ENCODE measurements at places on chromosomes 13 and 19.

DNA sequence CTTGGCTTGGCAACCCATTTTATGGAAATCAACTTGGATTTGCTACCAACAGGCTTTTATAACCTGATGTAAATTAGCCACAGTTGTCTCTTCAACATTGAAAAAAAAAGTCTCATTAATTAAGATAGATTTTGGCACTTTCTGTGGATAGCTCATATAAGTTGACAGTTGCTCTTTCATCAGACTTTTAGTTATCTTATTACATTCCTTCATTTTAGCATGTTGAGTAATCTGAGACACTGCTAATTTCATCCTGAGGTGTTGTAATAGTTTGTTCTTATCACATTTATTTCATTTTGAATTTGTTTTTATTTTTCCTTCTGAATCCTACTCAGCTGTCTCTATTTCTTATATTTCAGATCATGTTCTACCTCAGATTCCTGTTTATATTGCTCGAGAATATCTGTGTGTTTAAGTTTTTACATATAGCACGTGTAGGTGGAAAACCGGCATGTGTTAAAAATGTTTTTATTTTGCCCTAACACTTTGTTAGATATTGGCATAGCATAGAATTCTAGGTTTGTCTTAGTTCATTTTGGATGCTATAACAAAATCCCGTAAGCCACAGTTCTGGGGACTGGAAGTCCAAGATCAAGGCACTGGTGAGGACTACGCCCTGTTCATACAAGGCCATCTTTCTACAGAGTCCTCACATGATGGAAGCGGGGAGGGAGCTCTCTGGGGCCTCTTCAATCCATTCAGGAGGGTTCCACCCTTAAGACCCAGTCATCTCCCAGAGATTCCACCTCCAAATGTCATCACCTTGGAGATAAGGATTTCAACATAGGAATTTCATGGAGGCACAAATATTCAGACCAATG, 239.4 kb downstream of the COL4A1 start:
- DNase-seq: no peak

- DNase-seq: no peak
These were observed 196.9 kb downstream of the KATNAL1 start for GRCh38 chr13:30110301-30111070.

GRCh38 chr13:41145136-41145908, 12.7 kb upstream of the KBTBD6 start:
- no peak for DNase-seq

DNA sequence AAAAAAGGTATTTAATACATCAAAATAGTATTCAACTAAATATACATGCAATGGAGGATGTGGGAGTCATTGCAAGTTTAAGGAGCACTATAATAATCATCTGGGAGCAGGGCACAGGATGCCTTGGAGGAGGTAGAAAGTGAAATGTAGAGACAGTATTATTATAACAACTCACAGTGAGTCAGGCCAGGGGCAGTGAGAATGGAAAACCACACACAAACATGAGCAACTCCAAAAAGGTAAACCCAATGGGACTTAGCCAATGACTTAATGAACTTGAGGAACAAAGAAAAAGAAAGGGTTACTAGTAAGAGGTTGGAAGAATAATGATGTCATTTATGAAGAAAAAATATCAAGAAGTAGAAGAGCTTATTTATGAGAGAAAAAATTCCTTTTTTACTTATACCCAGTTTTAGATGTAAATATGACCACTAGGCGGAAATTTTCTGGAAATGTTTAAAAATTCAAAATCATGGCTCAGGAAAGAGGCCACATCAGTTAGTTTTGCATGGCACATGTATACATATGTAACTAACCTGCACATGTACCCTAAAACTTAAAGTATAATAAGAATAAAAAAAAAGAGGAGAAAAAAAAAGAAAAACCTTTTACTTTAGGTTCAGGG, 389.3 kb downstream of the SUCLA2 start:
- DNase-seq: no peak

DNA sequence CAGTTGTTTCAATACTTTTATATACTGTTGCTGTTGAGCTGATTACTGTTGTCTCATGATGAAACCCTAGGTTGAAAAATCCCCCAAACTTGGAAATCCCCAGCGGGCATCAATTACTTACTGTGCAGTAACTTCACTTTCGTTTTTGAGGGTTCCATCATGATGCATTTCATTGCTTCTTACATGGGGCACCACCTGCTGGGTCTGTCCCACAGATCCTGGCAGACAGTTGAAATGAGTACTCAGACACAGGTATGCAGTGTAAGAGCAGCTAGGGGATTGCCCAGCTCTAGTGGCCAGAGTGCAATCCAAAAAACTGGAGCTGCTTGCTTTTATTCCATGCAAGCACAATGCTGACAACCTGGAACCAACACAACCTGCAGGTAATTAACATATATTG, 132.5 kb upstream of the ZNF91 start:
- no peak for DNase-seq

GRCh38 chr13:61880578-61881283, 465.1 kb upstream of the PCDH20 start:
- DNase-seq: peak; percentile 31

GRCh38 chr13:82298106-82298505, 1584.2 kb downstream of the SLITRK1 start:
- no peak for DNase-seq

- no peak for DNase-seq
These were observed 11.4 kb downstream of the PTGIR start for GRCh38 chr19:46613525-46613924.

DNA sequence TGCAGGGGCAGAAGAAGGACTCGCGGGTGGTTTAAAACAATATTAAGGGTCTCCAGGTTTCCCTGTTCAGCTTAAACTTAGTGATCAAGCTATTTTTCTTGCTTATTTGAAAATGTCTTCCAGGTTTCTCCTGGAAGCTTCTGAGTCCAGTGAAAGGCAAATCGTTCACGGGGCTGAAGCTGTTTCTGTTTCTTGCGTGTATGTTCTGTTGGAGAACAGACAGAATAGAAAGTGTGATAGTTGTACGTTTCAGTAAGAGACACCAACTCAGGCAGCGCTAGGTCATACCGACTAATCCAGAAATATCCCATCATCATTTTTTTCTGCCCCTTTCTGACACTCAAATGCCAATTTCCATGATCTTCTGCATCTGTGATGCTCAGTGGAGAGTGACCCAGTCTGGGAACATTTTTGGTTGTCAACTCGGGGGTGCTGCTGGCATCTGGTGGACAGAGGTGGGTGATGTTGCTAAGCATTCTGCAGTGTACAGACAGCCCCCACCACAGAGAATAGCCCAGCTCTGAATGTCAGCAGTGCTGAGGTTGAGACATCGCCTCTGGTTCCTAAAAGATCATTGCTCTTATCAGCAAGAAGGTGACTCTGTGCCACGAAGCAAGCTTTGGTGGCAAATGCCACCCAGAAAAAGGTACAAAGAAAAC, 4.3 kb downstream of the KLF2 start:
- DNase-seq: no peak

DNA sequence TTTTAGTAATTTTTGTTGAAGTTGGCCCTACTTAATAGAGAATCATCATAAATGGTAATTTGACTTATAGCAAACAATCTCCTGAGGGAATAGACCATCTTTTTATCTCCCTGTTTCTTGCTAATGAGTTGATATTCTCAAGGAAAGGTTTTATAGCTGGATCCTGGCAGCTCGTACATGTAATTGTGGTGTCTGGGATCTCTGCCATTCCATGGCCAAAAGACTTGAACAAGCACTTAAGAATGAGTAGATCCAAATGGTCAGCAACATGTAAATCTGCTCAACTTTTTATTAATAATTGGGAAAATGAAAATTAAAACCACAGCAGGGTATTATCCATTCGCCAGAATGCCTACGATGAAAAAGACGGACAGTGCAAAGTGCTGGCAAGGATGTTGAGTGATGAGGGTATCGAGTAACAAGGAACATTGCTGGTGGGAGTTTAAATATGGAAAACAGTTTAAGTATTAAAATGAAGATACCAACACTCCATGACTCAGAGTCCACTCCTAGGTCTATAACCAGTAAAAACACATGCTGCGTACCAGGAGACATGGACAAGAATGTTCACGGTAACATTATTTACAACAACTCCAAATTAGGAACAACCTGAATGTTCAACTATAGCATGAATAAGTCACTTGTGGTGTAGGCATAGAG, 5.1 kb upstream of the GPR18 start:
- no peak for DNase-seq

- no peak for DNase-seq
These were observed 923.5 kb downstream of the UQCRFS1 start for GRCh38 chr19:28289295-28290063.

GRCh38 chr19:35856546-35857149, at the start of gene KIRREL2:
KIRREL2 (plus strand) TSS chr19:35856911; CDS start chr19:35857120, 209 bp downstream.
- peak; percentile 26 for DNase-seq

DNA sequence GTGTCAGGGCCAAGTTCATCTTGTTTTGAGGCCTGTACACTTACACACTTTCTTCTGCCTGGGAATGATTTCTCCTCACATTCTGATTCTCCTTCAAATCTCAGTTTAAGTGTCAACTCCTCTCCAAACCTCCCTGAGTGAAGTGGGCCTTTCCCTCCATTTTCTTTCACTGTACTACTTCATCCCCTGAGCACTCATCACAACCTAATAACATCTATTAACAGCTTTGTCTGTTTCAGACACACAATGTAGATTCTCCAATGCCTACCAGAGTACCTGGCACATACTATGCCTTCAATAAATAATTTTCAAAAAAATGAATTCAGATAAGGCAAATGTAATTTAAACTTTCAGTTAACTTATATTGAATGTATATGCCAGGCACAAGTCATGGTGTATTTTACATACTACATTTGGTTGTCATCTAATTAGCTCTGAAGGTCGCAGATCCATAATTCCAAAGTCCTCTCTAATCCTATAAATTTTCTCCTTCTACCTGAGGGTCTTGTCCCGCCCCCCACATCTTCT, 357 bp upstream of the COG6 start:
- peak; percentile 34 for DNase-seq

- DNase-seq: no peak
These were observed 468.4 kb downstream of the FOXO1 start for GRCh38 chr13:40197936-40198595.

DNA sequence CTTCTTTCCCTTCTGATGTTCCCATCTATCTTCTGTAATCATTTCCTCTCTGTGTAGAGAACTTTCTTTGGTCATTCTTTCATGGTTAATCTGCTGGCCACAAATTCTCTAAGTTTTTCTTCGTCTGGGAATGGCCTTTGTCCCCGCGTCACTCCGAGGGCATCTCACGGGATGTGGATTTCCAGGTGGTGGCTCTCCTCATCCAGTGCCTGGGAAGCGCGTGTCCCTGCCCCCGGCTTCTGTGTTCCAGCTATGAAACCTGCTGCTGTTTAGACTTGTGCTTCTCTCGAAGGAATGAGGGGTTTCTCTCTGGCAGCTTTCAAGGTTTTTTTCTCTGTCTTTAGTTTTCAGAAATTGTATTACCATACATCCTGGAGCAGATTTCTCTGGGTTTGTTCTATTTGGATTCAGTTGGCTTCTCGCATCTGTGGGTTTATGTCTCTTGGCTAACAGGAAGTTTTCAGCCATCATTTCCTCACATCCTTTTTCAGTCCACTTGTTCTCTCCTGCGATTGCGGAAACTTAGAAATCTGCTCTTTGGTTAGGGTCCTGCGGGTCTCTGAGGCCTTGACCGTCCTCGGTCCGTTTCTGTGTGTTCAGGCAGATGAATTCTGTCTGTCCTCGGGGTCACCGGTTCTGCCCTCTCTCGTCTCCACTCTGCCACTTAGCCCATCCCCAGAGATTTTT, 36.9 kb upstream of the DCUN1D2 start:
- DNase-seq: peak; percentile 21

DNA sequence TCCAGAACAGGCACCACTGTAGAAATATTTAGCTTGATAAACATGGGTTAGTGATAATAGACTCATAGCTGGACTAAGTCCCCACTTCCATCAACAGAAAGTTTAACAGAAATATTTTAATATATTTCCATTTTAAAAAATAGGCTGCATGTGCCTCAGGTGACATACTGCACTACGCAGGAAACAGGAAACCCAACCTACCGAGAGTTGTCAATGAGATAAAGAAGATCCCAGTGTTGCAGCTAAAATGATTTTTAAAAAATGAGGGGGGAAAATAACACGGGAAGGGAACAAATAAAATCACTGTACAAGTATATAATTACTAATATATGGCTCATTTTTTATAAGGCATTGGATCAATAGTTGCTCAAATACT, 154.8 kb downstream of the TBC1D4 start:
- no peak for DNase-seq

DNA sequence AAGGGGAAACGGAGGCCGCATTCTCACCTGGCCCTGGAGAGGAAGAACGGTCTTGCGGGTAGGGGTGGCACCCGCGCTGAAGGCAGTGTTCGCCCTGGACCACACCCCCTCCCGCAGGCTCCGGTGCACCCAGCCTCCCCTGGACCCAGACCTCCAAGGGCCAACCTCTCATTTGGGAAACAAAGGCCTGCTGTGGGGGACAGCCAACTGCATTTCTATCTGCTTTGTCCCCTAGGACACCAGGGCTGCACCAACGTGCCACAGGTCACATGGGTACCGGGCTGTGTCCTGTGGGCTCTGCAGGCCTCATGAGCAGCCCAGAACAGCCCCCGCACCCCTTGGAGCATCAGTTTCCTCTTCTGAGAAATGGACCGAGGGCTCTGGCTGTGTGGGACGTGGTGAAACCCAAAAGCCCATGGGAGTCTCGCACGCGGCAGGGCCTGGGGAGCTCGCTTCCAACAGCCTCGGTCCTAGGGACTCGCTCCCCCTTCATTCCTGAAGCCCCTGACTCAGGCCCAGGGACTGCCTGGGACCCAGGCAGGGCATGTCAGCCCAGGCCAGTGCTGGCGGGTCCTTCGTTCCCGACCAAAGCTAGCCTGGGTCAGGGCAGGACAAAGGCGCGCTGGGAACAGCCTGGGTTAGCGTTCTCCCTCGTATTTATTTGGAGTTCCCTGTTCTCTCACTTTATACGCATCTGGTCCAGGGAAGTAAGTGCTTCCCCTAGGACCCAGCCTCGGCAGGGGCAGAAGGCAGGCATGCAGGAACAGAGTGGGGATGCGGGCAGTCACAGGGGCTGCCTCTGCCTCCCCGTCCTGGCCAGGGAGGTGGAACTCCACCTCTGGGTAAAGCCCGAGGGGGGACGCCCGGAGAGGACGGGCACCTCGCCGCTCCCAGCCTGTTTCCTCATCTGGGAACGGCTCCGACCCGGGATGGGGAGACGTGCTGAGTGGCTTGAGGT, 4.6 kb downstream of the TCF3 start:
- DNase-seq: no peak

DNA sequence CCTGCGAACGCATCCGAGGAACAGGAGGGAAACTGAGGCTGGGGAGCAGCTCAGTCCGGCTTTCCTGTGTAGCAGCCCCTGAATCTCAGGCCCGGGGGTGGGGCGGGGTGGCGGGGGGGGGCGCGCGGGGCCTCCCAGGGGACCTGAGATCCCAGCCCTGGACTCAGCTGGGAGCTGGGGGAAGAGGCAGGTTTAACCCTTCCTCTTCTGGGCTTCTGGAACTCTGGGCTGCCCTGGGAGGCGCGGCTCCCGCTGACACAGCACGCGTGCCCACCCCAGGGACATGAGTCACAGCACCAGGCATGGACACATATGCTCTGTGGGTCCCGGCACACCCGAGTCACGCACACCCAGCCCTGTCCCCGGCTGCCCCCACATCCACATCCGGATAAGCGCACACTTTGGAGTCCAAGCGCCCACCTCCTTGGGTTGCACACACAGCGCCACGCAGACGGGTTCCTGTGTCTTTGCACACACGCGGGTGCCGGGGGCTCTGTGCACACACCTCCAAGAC, 3.5 kb upstream of the CIRBP start:
- DNase-seq: no peak

All from Kasumi-1 (cell line).